ENCODE measurements at places on chromosomes 16 and 17.

DNA sequence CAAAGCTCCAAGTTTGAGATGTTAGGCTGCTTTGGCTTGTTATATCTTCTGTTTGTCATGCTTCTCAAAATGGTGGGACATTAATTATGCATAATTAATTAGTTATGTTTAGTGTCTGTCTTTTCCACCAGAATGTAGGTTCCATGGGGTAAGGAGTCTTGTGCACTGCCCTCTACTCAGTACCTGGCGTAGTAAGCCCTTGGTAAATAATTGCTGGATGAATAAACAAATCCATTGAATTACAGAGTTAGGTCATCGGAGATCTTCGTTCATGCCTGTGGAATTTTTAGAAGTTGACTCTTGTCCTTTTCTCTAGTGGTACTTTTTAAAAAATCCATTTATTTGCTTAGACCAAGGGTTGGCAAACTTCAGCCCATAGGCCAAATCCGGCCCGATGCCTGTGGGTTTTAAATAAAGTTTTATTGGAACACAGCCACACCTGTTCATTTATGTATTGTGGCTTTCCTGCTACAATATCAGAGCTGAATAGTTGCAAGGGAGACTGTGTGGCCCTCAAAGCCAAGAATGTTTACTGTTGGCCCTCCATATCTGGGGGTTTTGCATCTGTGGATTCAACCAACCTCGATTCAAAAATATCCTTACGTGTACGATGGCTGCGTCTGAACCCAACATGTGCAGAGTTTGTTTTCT, 524.8 kb upstream of the EEF2KMT start:
- DNase-seq = no peak

DNA sequence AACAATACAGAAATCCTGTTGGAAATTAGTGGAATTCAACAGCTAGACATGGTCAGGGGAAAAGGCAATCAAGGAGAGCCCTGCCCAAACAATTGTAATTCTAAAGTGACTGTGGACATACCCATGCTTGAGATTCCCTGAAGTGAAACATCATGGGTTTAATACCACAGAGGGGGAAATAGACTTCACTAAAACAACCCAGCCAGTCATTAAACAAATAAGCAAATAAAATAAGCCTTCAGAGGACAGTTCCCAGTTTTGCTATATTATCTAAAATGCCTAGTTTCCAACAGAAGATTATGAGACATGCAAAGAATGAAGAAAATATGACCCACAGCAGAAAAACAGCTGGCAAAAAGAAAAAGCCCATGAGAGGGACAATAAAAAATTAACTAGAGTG, 376.3 kb downstream of the CDH8 start:
- no peak for DNase-seq

DNA sequence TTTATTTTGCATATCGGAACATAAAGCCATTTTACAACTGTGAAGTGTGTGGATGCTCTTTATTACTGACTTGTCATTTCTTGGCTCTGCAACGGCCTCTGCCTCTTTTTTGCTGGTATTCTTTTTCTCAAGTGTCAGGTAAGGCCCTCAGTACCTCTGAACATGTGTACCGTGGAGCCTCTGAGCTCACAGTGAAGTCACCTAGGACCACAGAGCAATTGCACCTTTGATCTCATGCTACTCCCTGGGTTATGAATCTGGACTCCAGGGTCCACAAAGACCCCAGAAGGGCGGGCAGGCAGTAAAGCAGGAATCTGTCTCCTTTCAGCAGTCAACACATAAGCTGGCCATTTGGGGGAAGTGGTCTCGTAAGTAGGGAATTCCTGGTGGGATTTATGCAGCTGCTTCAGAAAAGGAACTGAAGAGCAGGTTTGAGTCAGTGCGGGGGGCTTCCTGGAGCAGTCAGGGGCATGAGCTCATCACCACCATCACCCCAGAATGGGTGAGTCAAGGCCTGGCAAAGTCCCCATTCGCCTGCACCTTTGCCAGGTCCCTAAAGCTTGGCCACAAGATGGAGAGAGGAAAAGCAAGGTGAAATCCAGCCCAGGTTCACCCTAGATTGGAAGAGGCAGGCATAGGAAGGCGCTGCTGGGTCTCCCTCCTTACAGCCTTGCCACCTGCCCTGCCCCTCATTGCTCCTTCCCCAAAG, 33.0 kb downstream of the TBX4 start:
- DNase-seq = no peak

GRCh38 chr17:82702231-82702927, 3.9 kb upstream of the RAB40B start:
- no peak for DNase-seq

GRCh38 chr17:71502443-71502842, 618.4 kb upstream of the SOX9 start:
- DNase-seq = no peak

DNA sequence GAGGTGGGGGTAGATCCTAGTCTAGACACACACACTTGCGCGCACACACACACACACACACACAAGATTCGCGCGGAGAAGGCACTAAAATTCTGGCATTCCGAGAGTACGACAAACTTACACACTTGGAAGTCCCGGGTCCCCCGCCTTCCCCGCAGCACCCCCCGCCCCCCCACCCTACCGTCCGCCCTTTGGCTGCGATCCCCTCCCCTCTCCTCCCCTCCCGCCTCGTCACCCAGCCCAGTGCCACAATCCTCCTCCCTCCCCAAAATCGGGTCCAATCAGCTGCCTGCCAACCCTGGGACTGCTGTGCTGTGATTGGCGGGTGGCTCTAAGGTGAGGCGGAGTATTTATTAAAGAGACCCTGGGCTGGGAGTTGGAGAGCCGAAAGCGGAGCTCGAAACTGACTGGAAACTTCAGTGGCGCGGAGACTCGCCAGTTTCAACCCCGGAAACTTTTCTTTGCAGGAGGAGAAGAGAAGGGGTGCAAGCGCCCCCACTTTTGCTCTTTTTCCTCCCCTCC, at the start of gene SOX9:
SOX9 (plus strand) TSS at position 379 of the 522 bp plus-strand sequence. CDS start 372 bp downstream, outside the sequence.
- no peak for DNase-seq

DNA sequence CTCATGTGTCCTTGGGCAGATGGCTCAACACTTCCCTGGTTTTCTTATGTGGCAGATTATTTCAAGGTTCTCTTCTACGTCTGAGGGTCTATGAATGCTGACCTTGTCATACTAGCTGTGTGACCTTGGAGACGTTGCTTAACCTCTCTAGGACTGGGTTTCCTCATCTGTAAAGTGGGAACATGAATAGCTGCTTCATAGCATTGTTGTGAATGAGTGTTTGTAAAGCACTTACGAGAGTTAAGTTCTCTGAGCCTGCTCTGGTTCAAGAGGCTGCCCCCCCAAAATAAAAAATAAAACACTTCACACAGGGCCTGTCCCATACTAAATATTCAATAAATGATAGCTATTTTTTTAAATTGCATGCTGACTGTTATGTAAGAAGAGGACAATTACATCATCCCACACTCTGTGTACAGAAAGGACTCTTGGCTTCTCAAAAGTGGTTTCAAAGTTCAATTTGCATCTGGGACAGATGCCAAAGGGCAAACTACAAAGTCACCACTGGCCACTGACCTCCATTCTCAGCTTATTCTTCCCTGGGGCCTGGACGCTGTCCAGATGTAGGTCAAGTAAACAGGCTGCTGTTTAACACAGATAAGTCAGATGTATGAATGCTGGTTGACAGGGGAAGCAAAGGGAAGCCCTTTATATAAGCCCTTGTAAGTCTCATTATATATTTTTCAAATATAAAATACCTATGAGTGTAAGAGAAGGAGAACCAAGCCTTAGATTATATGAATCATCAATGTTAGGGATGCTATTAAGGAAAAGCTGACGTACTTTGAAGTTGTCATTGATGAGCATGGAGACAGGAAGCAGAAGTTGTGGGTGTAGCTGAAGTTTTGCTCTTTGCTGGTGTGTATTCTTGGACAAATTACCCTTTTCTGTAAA, 15.4 kb upstream of the NDEL1 start:
- DNase-seq = no peak

GRCh38 chr16:52066962-52067361, 480.0 kb downstream of the TOX3 start:
- DNase-seq = no peak

DNA sequence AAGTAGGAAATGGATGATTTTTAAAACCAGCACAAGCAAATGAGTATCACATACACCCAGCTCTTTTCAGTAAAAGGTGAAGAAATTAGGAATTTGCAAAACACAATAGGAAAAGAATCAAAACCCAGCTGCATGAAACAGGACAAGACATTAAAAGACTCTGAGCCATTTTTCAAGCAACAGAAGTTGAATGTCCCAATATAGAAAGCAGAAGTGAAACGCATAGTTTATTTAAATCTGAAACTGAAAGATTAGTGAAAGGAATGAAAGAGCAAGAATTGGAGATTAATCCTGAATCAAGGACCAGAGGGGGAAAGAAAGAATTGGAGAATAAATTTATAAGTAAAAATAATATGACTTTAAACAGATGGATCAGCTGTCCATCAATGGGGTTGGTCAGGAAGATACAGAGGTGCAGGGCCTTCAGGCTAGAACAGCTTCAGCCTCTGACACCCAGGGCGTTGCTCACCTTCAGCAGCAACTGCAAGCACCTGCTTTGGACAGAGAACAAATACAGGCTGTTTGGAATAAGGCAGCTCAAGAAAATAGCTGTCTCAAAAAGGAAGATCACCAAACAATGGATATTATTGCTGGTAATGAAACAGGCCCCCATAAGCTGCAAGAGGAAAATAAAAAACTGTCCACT, 3.9 kb upstream of the ARHGAP17 start:
- no peak for DNase-seq

GRCh38 chr17:5544115-5544514, 40.2 kb downstream of the NLRP1 start:
- no peak for DNase-seq

- DNase-seq = peak; percentile 58
Observed at GRCh38 chr17:7307686-7308624, 527 bp downstream of the EIF5A start.

GRCh38 chr17:27946513-27946912, 53.3 kb upstream of the LYRM9 start:
- DNase-seq = no peak

DNA sequence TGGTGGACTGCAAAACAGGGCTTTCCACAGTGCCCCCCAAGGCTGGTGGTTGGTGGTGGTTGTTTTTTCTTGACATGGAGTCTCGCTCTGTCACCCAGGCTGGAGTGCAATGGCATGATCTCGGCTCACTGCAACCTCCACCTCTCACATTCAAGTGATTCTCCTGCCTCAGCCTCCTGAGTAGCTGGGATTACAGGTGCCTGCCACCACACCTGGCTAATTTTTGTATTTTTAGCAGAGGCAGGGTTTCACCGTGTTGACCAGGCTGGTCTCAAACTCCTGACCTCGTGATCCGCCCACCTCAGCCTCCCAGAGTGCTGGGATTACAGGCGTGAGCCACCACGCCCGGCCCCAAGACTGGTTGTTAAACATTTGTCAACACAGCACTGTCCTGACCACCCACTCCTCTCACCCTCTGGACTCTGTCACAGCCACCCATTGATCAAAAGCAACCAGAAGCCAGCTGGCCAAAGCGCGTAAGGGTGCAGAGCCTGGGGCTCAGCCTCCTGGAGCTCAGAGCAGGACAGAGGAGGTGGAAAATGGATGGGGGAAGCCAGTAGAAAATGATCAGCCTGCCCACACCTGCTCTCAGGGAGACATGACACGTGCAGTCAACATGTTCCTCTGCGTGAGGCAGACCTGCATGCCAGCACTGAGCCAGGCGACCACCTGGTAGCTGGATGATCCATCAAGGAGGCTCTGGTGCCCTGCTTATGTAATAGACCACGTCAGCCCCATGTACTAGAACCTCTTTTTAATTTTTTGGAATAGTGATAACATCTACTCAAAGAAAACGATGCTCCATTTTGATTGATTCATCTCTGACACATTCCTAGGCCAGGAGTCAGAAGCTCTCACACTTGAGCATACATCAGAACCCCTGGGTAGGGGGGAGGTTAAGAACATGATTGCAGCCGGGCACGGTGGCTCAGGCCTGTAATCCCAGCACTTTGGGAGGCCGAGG, 14.8 kb upstream of the OSGIN1 start:
- no peak for DNase-seq

DNA sequence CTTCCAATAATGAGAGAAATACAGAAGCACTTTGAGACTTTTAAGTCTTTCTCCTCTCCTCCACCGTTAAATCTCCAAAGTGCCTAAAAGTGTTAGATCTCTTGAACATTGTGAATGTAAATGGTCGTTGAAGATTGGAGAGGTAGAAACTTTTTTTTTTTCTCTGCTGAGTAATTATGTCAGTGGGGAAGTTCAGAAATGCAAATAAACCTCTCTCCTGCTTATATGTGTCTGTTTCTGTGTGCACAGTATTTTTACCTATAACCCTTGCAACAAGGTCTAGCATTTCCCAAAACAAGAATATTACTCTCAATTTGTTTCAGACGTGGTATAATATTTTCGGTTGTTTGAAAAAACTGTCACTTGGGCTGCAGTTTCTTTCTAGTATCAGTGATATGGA, 833.6 kb upstream of the CDH8 start:
- DNase-seq = no peak

- DNase-seq = no peak
Observed at GRCh38 chr17:40448213-40448638, 5.0 kb downstream of the IGFBP4 start.

DNA sequence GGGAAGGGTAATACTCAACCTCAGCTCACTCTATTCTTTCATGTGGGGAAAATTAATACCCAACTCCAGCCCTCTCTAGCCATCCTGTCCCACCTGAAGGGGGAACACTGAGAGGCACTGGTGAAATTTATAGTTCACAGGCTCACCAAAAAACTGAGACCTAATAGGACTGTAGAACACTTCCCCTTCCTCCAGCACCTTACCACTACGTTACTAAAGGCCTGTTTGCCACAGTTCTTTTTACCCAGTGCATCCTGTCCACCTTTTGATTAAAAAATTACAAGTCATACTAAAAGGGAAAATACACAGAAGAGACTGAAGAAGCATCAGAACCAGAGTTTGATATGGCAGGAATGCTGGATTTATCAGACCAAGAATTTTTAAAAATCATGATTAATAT, 26.0 kb downstream of the DHRS7B start:
- DNase-seq = no peak

DNA sequence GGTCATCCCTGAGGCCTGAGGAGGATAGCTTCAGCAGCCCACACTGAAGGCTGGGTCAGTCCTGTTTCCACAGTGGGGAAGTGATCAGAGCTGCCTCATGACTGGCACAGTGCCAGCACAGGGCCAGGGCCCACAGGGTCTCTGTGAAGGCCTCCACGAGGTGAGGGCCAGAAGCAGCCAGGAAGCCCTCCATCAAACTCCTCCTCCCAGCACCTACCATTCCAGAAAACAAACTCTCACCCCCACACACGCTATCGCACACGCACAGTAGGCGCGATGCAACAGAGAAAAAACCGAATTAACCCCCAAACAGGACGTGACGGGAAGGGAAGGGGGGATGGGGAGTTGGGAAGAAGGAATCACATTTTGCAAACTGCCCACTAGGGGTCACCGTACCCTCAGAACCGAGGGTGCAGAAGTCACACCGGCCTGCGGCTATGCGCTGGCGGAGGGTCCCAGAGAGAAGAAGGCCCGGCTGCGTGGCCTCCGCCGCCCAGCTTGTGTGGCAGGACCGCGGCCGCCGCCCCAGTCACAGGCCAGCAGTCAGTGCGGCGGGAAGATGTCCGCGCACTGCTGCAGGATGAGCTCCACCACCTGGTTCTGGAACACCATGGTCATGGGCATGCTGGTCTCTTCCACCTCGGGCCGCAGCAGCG, 37.6 kb downstream of the ARHGAP27 start:
- DNase-seq = no peak

- peak; percentile 13 for DNase-seq
Observed at GRCh38 chr16:67430504-67430976, 381 bp upstream of the HSD11B2 start.

Measured in T-cell (primary cell).